ENCODE measurements at places on chromosomes 12 and 14.

- no peak for DNase-seq
These were observed 267 bp downstream of the CFAP251 start for GRCh38 chr12:121918679-121919038.

DNA sequence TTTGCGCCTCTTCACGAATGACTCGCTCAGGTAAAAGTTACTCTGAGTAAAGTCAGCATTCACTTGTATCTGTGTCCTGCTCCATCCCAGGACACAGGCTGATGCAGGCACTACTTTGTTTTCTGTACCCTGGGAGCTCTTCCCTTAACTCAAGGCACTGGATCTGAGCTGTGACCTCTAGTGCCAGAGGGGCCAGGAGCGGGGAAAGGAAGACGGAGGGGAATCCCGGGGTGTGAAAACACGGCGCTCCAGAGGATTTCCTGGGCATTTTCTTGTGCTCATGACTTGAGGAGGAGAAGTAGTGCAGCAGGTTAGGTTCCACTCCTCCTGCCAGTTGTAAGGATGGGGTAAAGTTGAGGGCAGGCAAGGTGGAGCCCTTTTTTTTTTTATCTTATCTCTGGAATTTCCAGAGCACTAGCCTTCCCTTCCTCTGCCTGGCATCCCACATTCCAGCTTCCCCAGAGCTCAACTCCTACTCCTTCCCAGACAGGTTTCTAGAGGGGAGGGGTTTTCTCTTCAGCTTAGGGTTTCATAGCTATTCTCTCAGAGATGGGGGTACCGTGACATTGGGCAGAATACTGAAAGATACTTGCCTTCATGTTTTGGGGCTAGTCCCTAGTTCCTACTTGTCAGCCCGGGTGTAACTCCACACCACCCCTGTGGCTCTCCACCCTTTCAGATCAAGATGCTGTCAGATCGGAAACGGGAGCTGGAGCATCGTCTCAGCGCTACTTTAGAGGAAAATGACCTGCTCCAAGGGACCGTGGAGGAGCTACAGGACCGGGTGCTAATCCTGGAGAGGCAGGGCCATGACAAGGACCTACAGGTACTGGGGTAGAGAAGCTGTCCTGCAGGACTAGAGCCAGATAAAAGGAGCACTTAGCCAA is 52.3 kb downstream of the RAB35 start:
- DNase-seq, result no peak

DNA sequence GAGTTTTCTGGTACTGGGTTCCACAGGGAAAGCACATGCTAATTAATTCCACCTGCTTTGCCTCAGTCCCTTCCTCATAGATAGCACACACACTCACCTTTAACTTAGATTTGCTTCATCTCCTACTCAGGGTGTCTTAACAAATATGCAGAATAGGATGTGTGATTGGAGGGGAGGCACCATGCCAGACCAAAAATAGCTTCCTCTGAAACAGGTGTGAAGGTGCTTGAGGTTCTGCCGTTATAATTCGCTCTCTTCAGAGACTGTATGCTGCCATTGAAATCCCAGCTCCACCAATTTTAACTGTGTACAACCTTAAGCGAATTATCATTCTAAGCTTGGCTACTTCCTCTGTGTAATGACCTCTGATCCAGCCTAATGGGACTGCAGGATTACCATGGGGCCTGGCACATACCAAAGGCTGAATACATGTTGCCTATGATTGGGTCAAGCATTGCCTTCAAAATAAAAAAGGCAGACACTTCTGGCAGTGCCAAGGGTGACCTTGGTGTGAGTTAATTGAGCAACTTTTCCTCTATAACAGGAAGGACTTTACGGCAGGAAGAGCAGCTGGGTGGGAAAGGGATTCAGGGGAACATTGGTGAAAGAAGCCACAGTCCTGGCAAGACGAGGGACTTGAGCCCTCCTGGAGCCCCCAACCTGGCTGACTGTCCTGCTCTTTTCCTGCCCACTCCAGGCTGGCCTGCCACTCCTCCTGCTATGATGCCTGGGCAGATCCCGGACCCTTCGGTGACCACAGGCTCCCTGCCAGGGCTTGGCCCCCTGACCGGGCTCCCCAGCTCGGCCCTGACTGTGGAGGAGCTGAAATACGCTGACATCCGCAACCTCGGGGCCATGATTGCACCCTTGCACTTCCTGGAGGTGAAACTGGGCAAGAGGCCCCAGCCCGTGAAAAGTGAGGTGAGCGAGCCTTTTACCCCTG is 9.7 kb downstream of the JDP2 start:
- DNase-seq, result no peak

- no peak for DNase-seq
These were observed 38.0 kb upstream of the CCDC60 start for GRCh38 chr12:119296535-119296934.

DNA sequence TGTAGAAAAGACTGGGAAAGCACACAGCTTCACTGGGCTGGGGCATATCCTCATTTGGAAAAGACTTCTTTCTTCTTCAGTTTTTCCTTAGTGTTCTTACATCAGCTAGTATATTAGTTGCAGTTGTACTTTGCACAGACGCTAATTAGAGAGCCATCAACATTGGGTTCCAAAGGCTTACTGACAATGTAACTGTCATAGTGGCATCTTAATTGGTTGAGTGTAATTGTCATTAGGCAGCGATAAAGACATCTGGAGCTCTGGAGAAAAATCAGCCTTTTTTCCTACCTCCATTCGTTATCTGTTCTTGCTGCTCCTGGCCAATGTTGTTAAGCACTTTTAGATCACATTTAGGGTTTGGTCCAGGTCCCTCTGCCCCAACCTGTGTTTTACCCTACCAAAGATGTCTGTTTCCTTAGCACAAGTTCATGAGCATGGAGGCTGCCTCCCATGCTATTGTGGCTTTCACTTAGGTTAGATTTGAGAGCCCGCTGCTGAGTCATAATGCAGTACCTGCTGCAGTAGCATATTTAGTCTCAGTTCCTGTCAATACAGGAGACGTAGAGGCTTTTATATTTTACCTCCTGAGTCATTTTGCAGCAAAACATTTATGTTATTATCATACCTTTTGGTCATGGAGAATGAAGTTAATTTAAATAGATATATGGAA is 49.2 kb downstream of the FBXW8 start:
- peak; percentile 6 for DNase-seq

DNA sequence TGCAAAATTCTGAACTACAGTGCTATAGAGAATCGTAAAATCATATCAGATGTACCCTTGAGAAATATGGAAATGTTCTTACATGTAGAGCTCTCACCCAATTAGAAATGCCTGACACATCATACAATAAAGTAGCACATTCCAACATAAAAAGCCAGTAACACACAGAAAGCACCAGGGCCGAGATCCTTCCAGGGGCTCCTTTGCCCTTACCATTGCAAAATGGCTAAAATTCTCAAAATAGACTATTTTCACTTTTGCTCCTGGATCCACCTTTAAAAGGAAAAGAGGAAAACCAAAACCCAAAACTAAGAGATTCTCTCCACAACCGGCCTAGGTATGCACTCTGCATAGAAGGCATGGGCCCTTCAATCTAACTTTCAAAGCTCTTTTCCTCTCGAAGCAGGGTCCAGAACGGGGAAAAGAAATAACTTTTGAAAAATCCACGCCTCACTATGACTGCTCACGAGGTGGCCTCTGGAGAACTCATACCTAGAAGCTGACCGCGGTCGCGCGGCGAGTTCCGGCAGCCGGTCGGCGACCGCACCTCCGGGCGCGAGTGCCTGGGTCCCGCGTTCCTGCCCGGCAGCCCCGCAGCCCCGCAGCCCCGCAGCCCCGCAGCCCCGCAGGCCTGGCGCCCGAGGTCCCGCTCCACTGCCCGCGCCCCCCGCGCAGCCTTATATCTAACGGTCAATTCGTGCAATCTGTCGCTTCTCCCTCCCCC is 2.7 kb downstream of the OTX2 start:
- DNase-seq, result no peak

DNA sequence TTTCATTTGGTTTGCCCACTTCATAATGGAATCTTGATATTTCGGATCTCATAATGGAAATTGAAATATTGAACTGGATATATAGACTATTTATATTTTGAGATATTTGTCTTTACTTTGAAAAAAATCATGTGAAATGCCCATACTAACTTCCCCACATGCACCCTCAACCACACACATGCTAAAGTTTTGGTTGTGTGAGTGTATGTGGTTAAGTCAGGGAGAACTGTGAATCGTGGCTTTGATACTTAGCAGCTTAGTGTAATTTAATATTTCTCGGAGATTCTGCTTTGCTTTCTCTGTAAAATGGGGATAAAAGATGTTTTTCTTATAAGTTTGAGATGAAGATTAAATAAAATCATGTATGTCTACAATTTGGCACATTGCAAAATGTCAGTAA is 162.1 kb downstream of the OTOGL start:
- DNase-seq, result no peak

DNA sequence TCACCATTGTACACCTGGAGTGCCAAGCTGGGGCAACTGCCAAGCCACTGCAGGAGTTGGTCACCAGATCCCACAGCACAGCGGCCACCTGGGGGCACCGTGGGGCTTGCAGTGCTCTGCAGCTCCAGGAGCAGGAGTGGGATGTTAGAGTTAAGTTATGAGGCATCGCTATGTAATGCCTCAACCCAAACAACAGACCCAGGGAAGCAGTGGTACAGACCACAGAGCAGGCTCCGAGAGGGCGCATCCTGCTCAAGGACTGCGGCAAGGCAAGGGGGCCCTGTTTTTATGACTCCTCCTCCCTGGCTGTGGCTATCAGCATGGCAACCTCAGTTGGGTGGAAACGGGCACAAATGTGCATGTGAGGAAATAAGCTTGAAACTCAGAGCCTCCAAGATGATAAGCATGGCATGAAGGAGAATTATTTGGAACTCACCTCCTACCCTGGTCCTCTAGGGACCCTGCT is 63.1 kb downstream of the ARL6IP4 start:
- DNase-seq, result peak; percentile 56

GRCh38 chr12:91606662-91607377 is 424.2 kb upstream of the DCN start:
- no peak for DNase-seq

DNA sequence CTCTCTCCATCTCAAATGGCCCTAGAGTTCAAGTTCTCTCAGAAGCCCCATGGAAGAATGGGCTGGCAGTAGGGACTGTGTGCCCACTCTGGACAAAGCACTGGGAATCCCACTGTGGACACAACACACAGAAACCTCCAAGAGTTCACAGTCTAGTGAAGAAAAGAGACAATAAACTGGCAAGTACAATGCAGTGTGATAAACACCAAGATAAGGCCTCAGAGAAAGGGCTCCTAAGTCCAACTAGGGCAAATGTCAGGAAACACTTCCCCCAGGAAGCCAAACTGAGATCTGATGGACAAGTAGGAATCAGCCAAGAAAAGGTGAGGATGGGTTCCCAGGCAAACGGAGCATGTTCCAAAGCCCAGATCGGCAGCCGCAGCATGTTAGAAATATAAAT is 5.4 kb downstream of the VSIG10 start:
- no peak for DNase-seq

GRCh38 chr14:100448376-100448775 is 125.2 kb downstream of the SLC25A47 start:
- DNase-seq, result no peak

GRCh38 chr12:119259484-119259883 is 75.0 kb upstream of the CCDC60 start:
- no peak for DNase-seq
